ENCODE measurements at places on chromosomes 6 and 20.

DNA sequence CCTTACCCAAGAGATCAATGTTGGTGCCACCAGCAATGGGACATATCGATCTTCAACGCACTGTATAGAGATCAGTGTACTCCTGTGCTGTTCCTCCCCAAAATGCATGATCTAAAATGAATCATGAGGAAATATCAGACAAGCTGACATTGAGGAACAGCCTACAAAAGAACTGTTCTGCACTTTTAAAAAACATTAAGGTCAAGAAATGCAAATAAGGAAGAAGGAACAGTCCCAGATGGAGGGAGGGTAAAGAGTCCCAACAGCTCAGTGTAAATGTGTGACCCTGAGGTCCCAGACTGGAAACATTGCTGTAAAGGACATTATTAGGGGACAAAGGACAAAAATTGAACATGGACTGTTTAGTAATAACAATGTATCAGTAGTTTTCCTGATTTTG, 24.3 kb upstream of the XRN2 start:
- no peak for DNase-seq

- no peak for DNase-seq
Observed at GRCh38 chr6:10690651-10691445, 3.6 kb downstream of the C6orf52 start.

GRCh38 chr6:68108233-68108835, 526.7 kb upstream of the ADGRB3 start:
- no peak for DNase-seq

- DNase-seq = no peak
Observed at GRCh38 chr6:130178692-130179091, 44.1 kb downstream of the SAMD3 start.

- DNase-seq = no peak
Observed at GRCh38 chr6:37952027-37952426, 132.5 kb downstream of the ZFAND3 start.

DNA sequence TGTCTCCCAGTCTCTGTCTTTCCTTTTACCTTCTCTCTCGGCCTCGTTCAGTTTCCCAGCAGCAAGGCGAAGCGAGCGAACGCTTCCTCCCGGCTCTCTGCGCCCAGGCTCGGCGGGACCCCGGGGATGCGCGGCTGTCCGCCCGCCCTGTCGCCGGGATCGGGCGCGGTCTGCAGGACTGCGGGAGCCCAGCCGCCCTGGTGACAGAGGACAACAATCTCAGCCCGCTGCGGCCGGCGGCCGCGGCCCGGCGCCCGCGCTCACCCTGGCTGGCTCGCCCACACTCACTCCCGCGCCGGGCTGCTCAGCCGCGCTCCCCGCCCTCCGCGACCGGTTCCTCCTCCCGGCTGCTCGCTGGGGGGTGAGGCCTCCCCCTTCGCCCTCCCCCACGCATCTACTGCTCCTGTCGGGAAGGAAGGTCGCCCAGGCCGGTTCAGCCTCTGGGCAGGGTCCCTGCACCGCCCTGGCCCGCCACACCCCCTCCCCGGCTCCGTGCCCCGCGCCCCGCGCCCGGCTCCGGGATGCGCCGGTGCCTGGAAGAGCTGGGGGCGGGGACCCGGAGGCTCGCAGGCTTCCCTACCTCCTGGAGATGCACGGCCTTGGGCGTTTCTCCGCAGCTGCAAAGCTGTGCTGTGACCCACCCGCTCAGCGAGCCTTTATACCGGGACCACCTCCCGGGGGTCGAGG, 410 bp downstream of the SYNE1 start:
- no peak for DNase-seq
